ENCODE measurements at places on chromosomes 16 and 17.

- DNase-seq = no peak
Observed at GRCh38 chr16:74774223-74775139, at the start of gene FA2H. TSS of gene FA2H (minus strand) at chr16:74774820. CDS start at chr16:74774755, 65 bp downstream.

GRCh38 chr16:49366669-49367068, 6.9 kb upstream of the C16orf78 start:
- DNase-seq = no peak

GRCh38 chr17:43040655-43041054, 15.6 kb downstream of the RND2 start:
- no peak for DNase-seq

GRCh38 chr17:64617125-64617780, 44.9 kb downstream of the SMURF2 start:
- DNase-seq = no peak

DNA sequence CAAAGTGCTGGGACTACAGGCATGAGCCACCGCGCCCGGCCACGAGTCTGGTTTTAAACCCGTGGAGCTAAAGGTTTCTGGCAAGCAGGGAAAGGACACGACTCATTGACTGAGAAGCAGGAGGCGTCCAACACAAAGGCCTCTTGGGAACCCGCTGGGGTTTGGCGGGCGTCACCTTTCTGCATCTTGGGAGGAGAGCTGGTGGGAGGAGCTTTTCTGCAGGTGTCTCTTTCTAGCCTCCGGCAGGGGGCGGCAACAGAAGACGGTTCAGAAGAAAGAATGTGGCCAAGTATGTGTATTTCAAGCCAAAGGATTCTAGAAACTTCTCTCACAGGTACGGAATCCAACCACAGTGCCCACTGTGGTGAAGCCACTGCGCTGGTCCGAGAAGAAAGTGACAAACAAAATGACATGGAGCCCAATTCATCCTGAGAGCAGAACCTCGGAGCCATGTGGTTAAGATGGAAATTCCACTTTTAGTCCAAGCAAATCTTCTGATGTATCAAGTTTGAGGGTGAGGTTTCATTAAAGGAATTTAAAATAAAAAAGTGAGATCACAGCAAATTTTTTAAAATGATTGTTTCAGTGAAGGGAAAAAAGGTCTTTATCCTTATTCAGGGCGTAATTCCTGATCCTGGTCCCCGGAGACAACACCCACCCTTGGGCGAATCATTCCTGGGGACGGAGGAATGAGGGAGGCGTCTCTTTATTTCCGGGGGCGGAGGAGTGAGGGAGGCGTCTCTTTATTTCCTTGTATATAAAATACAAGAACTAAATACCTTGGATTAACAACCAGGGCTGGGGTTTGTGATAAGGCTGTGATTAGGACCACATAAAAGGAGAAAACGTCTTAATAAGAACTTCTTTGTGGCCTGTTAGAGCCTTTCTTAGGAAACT, 97.6 kb downstream of the MRM3 start:
- no peak for DNase-seq

DNA sequence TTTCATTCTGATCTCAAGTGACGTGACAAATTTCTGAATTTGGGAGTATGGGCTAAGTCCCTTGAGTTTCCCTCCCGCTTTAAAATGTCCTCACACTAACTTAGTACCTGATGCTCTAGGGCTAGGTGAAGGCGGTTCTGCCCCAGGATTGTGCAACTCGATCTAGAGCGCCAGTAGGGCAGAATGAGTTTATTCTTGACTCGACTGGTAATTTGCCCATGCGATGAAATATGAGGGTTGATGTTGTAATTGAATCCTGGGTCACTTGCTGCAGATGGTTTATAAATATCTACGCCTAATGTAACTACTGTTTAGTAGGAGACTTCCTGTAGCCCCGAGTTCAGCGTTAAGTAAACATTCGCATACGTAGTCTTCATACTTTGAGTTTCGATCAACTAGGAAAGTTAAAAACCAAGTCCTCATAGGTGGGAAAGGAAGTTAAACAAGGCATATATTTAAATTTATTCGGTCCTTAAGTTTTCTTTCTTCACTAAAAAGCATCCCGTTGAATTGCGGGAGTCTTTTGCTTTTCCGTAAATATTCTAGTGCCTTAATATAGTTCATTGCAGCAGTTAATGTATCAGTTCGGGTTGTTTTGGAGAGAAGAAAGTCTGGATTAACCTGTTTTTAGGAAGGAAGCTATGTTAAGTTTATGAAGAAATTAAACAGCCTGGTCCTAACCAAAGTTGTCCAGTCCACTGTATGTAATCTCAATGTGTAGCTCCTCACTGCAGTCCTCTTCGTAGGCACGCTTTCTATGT, 1.6 kb downstream of the CTCF start:
- no peak for DNase-seq

- no peak for DNase-seq
Observed at GRCh38 chr17:39622380-39623006, 4.3 kb upstream of the PPP1R1B start.

- DNase-seq = no peak
Observed at GRCh38 chr17:19002805-19003542, 1.6 kb downstream of the FAM83G start.

DNA sequence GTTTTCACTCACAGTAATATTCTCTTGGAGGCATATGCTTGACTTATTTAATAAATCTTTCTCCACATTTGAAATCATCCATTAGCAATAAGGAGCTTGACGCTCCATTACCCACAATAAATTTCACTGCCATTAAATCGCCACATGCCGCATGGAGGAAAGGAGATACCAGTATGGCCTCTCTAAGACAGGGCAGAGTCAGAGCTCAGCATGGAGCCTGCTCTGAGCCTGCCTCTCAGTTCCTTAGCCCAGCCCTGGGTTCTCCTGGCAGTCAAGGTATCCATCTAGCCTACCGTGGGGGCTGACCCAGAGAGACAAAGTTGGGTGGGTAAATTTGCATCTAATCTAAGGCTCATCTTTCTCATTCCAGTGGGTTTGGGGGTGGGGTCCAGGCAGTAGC, 80.3 kb upstream of the CES5A start:
- DNase-seq = no peak

GRCh38 chr16:56792967-56793366, 63.0 kb downstream of the NUP93 start:
- DNase-seq = no peak

- DNase-seq = no peak
Observed at GRCh38 chr16:86337581-86338402, 172.5 kb upstream of the FOXF1 start.
